RPMI8226 (cell line): ENCODE measurements at places on chromosomes 3 and 15.
A peak's percentile ranks its signal among the peaks of the same experiment; 100 is the strongest.

GRCh38 chr3:16449369-16449768, 64.1 kb downstream of the RFTN1 start:
- DNase-seq = no peak

- DNase-seq = no peak
Observed at GRCh38 chr3:169867584-169868210, 2.0 kb downstream of the LRRC31 start.

GRCh38 chr3:60291115-60291514, 960.1 kb downstream of the FHIT start:
- no peak for DNase-seq

DNA sequence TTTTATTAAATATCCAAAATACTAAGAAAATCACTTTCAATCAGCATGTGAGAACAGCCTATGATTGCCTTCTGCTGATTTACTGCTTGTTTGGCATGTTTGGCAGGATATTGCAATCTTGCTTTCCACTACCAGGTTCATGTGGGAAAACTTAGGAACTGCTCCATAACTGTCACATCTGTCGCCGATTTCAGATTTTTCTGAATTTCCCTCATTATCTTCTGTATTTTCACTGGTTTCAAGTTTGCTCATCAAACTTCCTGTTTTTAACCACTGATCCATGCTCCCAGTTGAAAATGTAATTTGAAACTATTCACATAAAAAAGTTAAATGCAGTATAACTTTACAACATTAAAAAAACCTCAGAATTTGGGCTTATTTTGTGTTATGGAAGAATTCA, 93.0 kb downstream of the NFKBIZ start:
- no peak for DNase-seq

DNA sequence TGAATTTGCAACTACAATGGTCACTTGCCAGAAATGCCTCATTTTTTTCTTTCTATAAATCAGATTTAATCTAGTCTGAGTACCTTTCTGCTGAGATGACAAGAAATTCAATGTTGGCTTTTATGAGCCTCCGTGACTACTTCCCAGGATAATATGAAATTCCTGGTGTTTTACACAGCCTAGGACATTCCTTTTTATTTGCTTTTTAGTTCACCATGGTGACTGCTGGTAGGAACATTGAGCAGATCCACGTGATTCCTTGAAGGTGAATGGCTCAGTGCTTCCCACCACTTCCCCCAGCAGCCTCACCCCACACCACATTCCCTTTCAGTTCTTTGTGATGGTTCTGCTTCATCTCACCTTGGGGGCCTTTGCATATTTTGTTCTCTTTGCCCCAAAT, 4.3 kb upstream of the NPTN start:
- no peak for DNase-seq

DNA sequence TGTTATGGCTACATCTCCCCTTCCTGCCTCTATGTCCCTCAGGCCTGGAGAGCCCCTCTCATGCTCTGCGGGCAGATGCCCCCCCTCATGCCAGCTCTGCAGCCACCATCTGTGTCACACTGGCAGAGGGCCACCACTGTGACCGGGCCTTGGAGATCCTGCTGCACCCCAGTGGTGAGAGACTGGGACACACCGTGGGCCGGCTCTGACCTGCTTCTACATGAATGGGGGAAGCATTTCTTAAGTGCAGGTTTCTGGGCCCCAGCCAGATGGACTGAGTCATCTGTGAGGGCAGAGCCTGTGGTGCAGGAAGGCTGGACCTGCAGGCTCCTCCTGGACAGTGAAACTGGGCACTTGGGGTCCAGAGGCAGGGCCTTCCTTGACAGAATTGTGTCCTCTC, 4.8 kb downstream of the VWA5B2 start:
- DNase-seq = peak; percentile 83

DNA sequence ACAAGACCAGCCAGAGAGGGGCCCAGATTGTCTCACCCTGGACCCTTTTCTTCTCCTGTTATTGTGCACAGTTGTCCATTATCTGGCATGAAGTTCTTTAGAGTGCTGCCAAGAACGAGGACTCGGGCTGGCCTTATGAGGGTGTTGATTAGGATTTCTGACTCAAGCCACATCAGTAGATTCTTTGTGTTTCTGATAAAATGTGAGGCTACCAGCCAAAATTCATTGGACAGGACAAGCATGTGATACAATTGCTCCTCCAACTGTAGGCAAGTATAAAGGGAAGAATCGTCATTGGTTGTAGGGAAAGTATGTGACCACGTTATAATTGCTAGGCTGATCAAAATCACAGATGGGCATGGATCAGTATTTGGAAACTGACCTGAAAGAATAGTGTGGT, 99.2 kb upstream of the TMC3 start:
- DNase-seq = no peak
